Activated naive CD8-positive, alpha-beta T cell treated with anti-CD3 and anti-CD28 coated beads for 36 hours (primary cell): ENCODE measurements at places on chromosomes 2 and 18.

DNA sequence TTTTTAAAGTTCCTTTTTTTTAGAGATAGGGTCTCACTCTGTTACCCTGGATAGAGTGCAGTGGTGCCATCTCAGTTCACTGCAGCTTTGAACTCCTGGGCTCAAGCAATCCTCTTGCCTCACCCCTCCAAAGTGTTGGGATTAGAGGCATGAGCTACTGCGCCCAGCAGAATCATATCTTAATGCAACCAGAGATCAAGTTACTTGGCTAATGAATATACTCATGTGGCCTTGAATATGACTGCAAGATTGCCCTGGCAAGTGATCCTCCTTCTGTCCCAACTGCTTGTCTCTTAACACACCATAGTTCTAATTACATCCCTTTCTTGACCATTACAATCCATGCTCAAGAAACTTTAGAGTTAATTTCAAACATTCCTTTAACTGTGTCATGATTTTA, 133.5 kb downstream of the SRBD1 start:
- DNase-seq = no peak

- no peak for DNase-seq
These were observed 100.5 kb downstream of the SCG2 start for GRCh38 chr2:223501641-223502040.

- DNase-seq = no peak
These were observed 32.3 kb downstream of the STEAP3 start for GRCh38 chr2:119255760-119256581.

- DNase-seq = no peak
These were observed 2.0 kb upstream of the UPP2 start for GRCh38 chr2:158099716-158100115.

DNA sequence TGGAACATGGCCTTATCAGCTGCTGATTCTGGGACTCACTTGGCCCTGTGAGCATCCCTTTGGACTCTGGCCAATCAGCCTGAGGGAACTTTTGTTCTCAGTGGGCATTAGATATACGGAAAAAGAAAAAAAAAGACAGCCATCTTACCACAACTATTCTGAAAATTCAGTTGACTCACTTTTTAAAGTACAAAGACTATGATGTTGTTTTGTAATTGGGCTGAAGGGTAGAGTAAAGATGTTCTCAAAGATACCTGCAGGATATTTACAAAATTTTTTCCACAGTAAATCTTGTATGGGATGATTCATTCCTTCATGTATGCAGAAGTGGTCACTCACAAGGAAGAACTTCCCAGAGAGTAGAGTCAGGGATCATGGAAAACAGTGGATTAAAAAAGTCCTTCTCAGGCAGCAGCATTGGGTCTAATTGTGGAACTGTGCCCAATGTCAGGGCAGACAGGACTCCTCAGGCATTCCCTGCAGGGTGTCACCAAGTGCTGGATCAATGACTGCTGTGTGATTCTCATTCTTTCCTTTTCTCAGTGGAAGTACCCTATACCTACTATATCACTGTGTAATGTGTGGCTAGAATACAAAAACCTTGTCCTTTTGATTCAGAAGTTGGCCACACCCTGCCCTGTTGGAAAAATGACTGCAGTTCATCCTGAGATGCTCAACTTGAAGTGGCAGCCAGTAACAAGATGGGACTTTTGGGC, 35.4 kb downstream of the SULT1C4 start:
- no peak for DNase-seq

DNA sequence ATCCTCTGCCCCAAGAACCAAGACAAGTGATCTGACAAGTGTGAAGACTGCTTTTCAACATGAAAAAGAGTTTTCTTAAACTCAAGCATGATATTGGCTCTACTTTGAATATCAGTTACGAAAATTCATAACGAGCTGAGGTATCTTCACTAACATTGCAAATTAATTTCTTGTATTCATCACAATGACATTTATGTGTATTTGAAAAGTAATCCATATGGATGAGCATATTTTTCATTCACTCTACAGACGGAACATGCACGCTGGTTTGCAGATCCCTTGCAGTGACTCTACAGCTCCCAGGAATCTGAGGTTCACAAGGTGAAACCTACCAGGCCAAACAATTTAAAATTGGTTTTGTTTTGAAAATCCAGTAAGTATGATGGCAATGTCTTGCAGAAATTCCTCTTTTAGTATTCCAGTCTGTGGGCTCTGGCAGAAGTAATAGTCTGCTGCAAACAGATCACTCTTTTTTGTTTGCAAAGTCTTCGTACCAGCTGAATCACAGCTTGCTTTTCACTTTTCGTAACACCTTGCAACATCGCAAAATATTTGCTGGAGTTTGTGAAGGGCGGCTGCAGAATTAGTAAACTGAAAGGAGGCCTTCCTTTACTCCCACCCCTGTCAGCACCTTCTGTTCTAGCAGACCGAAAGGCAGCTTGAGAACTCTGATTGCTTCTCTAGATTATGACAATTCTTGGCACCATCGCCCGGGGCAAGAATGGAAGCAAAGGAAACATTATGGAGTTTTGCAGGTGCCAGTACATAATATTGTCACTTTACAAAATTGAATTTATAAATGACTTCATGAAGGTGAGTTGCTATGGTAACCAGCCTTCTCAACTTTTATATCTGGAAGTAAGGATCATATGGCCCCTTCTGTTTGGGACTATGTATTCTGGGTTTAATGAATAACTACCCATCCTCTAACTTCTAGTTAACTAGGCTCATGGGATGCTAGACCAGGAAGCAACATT, 168.7 kb downstream of the TMEM247 start:
- no peak for DNase-seq

- DNase-seq = no peak
These were observed 48.5 kb downstream of the SMAD7 start for GRCh38 chr18:48902023-48902855.
